ENCODE measurements at places on chromosomes 7 and 10.

DNA sequence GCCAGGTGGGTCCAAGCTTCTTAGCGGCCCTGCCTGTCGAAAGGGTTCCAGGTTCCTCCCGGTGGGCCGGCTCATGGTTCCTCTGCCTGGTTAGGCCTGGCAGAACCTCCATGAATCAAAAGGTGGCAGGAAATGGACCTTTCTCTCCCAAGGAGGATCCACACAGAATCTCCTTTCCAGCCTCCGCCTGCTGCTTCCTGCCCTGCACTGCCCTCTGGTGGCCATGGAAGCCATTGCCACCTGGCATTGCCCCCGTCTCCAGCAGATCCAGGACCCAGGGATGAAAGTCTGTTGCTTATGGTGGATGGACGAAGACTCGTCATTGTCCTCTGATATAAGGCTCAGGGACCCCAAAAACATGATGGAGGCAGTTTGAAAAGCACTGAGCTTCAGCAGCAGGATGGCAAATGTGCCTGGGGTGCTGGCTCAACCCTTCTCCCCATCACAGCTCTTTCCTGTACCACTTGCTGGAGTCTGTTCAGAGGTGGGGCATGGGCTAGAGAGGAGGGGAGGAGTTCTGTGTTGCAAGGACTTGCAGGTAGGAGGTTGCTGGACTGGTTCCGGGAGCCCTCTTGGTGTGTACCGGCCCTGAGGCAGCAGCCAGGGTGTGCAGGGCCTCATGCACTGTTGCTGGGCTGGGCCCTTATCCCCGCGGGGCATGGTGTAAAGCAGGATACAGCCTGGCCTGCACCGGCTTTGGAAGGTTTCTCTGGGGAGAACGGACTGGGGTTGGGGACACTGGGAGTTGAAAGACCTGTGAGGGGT is 11.3 kb upstream of the INMT start:
- DNase-seq = peak; percentile 84

GRCh38 chr10:34254596-34254995 is 560.5 kb downstream of the PARD3 start:
- no peak for DNase-seq

DNA sequence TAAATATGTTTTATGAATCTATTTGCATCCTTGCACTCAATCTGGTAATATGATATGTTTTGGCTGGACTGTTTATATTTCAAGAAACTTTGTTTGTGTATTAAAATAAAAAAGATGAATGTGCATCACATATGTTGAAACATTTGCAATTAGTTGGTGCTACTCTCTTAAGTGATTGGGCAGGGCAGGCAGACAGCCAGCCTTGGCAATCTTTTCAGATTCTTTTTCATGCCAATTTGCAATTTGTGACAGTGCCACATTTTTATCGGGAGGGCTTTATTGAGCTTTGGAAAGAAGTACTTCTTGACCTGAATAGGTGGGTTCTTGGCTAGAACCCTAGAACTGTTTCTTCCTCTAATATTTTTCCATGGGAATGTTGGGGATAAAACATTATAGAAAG is 152.2 kb downstream of the NXPH1 start:
- no peak for DNase-seq

DNA sequence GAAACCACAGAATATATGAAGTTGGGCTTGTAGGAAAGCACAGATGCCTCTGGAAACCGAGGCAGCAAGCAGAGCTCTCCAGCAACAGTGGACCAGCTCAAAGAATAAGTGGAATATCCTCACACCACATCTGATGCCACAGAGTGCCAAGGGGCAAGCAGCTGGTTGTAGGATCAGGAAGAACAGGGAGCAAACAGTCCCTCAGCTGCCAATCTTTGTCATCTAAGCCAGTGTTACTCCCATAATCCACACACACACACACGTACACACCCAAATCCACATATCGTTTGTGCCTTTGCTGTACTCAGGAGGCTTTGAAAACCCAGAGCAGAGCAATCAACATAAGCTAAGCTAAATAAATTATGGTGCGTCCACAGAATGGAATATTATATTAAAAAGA is 20.7 kb upstream of the SEC24C start:
- no peak for DNase-seq

DNA sequence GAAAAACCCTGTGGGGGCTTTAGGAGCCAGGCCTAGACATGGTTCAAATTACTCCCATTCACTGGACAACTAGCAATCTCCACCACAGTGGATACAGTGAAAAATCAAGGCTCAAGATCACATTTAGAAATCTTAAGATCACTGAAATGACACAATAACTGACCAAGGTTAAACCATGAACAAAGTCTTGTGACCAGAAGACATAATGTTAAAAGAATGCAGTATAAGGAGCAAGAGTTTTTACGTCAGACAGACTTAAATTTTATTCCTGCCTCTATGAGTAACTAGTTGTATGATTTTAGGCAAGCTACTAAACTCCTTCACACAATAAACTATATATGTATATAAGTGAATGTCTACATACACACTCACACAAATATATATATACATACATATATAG is 68.5 kb downstream of the MICU1 start:
- no peak for DNase-seq

- no peak for DNase-seq
Observed at GRCh38 chr7:15042285-15043065, 139.9 kb upstream of the DGKB start.

GRCh38 chr7:127390817-127391590 is 1.5 kb downstream of the ZNF800 start:
- no peak for DNase-seq

- DNase-seq = no peak
Observed at GRCh38 chr10:73003822-73004221, 49.2 kb upstream of the PLA2G12B start.

- no peak for DNase-seq
Observed at GRCh38 chr7:158840604-158841003, 11.3 kb upstream of the ESYT2 start.
